ENCODE measurements at places on chromosomes 2 and 18. TPM values are rescaled to one million over a fixed set of nuclear protein-coding genes. Genes with fewer than 3 reads are reported as not detected.

The HOXD12 gene
- not detected for total RNA-seq

The KLF7 gene
- total RNA-seq = 7.1 TPM

The SAG gene
- not detected for total RNA-seq

The RAD51AP2 gene
- not detected for total RNA-seq

The ZNF396 gene
- 0.65 TPM for total RNA-seq

The LAMA3 gene
- 12.6 TPM for total RNA-seq

The SCTR gene
- total RNA-seq = not detected

The CRYGC gene
- total RNA-seq = not detected
